D341Med (cell line): ENCODE measurements at places on chromosomes 3 and 15.
A peak's percentile ranks its signal among the peaks of the same experiment; 100 is the strongest.

- DNase-seq, result no peak
These were observed 185.7 kb downstream of the MECOM start for GRCh38 chr3:169477790-169478189.

DNA sequence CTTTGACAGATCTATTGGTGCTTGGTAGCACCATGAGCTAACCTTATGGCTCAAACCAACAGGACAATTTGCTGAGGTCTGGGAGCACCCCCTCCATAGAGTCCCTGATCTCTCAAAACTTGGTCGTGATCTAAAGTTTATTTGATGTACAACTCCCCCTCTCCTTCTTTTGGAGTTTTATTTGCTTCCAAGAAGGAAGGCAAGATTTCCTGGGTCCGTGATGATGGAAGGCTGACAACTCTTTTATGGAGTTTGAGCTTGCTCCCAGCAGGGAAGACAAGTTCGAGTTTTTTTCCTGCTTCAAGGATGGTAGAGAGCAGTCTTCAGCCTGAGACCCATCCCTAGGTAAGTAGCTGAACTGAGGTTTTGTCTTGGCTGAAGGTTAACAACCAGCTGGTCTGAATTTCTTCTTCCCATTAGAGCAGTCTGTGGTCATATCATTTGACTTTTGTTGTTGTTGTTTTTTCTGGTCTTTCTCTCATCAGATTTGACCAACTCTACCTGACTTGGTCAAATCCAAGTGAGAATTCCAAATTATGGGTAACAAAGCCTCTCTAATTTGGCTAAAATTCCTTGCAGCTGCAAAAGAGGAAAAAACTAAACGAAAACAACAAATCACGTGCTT lies 2.8 kb upstream of the MUC20 start:
- no peak for DNase-seq

DNA sequence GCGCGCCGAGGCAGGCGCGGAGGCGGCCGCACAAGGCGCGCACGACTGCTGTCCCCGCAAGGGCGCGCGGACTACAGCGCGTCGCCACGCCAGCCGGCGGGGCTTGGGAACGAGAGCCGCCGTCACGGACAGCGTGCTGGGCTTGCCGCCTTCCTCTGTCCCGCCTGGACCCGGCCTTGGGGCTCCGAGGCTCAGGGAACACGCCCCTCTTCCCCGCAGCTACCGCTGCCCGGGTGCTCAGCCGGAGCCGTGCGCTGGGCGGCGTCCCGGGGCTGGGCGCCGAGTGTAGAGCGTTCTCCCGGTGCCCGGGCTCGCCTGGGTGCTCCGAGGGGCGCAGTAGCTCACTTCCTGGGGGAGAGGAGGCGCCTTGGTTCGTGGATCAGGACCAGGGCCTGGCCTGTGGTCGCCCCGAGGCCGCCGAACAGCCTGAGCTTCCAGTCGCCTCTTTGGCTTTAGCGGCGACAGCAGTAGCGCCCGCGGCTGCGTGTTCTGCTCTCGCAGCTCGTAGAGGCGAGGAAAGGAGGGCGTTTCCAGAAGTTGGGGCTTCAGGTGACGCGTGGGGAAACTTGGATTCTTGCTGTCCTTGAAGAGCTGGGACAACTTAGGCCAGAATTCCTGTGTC lies 226.7 kb upstream of the C2CD4B start:
- DNase-seq, result peak; percentile 83

DNA sequence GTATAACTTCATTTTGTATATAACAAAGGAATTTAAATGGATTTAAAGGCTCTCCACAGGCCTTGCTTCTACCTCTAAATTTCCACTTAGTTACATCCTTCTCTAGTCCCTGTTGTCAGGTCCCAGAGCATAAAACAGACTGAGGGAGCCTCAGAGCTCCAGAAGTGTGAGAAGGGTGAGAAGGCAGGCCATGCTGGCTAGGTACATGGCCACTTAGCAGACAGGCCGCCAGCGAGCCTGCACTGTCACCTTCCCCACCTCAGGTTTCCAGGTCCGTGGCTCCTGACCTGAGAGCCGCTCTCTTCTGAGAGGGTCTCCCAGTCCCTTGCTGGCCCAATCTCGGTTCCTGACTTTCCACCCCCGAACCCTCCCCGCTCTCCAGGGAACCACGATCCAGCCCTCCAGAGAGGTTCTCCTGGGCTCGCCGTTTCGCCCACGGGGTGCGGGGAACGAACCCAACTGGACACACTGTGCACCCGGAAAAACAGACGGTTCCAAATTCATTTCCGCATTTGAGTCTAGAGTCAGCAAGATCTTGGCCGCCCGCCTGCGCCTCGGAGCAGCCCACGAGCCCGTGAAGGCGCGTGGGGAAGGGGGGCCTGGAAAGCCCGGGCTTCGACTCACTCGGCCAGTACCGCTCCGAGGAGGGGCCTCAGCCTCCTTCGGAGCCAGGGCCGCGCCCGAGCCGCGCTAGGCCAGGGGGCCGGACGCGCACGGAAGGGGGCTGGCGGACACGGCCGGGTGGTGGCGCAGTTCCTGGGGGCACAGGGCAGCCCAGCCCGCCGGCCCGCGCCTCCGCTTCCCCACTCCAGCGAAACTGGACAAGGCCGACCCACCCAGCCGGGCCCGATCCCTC lies 16.7 kb upstream of the SOX2 start:
- DNase-seq, result no peak

GRCh38 chr3:73637042-73637441 lies 12.3 kb upstream of the PDZRN3 start:
- no peak for DNase-seq

DNA sequence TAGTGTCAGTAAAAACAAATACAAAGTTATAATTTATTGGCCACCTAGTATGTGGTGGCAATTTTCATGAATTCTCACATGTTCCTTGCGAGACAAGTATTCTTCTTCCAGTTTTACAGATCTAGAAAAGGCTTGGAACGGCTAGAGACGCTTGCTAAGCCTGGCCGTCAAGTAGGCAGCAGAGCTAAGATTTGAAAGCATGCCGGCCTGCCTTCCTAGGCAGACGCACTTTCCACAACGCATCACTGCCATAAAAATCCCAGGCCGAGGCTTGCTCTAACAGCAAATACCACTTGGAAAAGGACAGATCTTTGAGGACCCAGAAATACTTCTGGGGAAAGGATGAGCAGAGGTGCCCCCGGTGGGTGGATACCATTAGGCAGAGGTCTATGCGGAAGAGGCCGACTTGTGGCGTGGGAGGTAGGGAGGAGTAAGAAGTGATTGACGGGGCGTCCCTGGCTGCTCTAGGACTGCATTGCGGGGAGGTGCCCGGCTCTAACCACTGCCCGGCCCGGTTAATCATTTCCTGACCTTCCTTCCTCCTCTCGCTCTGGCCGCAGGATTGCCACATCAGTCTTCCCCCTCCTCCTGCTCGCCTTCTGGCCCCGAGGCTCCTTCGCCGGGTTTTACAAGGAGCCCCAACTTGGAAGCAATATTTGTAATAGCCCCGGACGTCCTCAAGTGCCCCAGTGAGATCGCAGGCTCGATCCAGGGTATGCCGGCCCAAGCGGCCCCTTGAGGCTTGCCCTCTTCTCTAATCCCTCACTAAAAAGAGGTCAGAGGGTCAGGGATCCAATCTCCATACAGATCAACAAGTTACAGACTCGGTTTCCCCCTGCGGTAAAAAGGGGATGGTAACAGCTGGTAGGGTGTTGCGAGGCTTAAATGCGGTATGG lies 1.3 kb upstream of the USP3 start:
- no peak for DNase-seq

DNA sequence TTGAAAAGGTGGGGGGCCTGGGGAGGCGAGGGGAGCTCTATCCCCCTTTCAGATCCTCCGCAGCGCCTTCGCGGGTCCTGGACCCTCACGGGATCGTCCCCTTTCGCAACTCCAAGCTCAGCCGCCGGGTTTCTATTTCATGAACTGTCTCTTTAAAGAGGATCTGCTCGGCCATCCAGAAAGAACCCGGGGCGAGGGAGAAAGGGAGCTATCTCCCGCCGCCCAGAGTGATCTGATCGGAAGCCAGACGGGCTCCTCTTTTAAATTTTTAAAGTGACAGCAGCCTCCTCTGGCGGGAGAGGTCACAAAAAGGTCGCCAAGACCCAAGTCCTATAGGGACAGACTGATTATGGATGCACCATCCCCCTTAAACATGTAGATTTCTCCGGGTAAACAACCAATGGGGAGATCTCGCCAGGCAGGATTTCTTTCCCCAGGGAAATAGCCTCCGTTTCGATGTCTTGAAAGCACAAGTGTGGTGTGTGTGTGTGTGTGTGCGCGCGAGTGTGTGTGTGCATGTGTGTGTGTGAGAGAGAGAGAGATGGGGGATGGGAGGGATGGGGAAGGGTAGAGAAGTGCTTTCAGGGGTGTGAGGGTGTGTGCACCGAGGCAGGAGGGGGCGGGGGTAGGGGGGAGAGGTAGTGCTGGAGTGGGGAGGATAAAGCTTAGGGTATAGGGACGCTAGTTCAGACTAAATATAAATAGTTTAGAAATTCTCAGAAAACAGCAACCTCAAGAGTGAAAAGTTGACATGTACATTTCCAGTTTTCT lies 516.1 kb downstream of the MECOM start:
- peak; percentile 62 for DNase-seq
